ENCODE measurements at places on chromosomes 1 and 21. TPM values are rescaled to one million over a fixed set of nuclear protein-coding genes. Genes with fewer than 3 reads are reported as not detected.

DNA sequence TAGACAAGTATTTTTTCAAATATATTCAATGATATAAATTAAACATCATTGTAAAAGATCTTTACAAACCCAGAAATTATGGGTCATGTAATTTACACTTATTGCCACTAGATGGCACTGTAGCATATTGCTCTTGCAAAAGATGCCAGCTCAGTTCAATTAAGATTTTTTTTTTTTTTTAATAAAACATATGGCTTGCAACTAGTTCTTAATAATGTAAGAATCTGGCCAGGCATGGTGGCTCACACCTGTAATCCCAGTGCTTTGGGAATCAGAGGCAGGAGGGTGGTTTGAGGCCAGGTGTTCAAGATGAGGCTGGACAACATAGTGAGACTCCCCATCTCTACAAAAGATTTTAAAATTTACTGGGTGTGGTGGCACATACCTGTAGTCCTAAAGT is 49.4 kb upstream of the DESI2 start:
- DNase-seq, result no peak

GRCh38 chr1:60924964-60925798 is 157.2 kb upstream of the NFIA start:
- DNase-seq, result peak; percentile 51

- DNase-seq, result no peak
Observed at GRCh38 chr1:222940095-222940494, 125.3 kb downstream of the DISP1 start.

GRCh38 chr1:150406483-150406882 is 42.5 kb downstream of the RPRD2 start:
- DNase-seq, result no peak

- DNase-seq, result no peak
Observed at GRCh38 chr1:98333406-98333805, 328.1 kb upstream of the SNX7 start.

DNA sequence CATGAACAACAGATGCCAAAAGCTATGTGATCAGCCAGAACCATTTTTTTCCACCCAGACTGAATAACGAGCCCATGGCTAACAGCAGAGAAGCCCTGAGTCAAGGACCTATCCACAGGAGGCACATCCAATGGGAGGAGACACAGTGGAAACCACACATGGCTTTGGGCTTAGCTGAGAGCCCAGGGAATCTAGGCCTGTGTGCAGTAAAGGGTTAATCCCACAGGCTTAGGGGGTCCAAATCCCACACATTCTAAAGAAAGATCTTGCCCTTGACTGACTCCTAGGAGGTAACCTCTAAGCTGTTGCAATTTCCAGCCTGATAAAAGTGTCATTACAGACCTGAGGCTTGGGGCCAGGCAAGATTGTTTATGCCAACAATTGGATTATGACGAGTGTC is 194.5 kb downstream of the DSCAM start:
- no peak for DNase-seq

DNA sequence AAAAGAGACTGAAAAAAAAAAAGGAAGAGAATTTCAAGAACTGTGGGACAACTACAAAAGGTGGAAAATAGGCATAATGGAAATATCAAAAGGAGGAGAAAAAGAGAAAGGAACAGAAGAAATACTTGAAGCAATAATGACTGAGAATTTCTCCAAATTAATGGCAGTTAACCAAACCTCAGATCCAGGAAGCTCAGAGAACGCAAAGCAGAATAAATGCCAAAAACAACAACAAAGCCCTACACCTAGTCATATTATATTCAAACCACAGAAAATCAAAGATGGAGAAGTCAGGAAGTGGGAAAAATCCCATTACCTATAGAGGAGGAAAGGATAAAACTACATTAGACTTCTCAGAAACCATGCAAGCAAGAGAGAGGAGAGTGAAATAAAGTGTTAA is 20.7 kb upstream of the AHCYL1 start:
- no peak for DNase-seq

GRCh38 chr21:33028287-33028670 is 2.5 kb downstream of the OLIG2 start:
- DNase-seq, result no peak

DNA sequence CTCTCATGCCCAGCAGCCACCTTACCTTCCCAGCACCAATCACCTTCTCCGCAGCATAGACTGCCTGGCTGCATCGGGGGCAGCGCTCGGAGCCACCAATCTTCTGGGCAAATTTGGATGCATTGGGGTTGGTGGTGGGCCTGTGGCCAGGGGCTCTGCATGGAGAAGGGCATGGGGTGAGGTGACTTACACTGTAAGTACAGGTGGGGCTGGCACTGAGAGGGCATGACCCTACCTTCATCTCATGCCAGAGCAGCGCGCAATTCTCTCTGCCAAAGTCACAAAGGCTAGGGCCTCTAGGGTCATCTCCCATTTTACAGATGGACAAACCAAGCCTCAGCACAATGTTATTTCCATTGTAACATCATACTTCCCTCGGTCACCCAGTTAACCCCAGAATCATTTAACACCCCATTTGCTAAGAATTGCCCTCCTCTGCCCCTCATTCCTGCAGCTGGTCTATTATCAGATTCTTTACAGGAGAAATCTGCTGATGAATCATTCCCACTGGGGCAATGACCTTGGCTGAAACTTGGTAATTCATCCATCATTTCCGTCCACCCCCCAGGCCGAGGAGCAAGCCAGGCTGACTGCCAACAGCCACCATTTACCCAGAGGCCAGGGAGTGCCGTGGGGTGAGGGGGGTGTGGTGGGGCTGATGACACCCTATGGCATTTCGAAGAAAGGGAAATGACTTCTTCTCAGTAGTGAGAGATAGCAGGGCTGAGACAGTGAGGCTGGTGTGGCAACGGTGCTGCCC is 17.9 kb downstream of the CSRP1 start:
- DNase-seq, result peak; percentile 63

DNA sequence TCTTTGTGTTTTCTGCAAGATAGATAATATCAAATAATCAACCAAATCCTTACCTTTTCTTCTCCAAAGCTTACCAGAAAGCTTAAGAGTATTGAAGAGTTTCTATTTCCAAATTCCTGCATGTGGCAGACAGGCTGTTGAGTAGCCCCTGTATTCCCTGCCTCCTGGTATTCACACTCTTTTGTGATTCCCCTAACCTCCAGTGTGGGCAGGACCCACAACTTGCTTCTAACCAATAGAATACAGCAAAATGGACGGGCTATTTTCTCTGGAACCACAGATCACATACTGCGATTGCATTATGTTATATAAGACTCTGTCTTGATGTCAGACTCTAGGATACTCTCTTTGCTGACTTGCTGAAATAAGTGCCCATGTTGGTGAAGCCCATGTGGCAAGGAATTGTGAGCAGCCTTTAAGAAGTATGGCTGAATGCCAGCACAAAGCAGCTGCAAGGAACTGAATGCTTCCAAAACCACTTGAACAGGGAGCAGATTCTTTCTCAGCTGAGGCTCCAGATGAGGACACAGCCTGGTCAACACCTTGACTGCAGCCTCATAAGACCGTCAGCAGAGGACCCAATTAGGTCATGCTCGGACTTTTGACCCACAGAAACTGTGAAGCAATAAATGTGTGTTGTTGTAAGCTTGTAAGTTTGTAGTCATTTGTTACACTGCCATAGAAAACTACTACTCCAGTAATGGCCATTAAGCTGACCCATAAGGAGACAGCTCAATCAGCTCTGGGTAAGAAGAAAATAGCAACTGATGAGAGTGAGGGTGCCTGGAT is 47.9 kb upstream of the PLXNA2 start:
- DNase-seq, result no peak

GRCh38 chr1:245590726-245591125 is 435.9 kb downstream of the KIF26B start:
- DNase-seq, result no peak

GRCh38 chr21:43733060-43733459 is 14.1 kb downstream of the PDXK start:
- DNase-seq, result no peak

The DEDD gene
- 48.7 TPM for total RNA-seq

The SLC30A2 gene
- total RNA-seq, result 0.18 TPM

The C1orf185 gene
- total RNA-seq, result not detected

The CREB3L4 gene
- 14.5 TPM for total RNA-seq

The IKBKE gene
- total RNA-seq, result 31.4 TPM

The ANKRD65 gene
- total RNA-seq, result 1.1 TPM

The PTP4A2 gene
- 165 TPM for total RNA-seq

The CHRM3 gene
- total RNA-seq, result 16.4 TPM

The EDARADD gene
- total RNA-seq, result not detected

The TATDN3 gene
- 22.3 TPM for total RNA-seq

The KLF17 gene
- total RNA-seq, result not detected

The BARHL2 gene
- total RNA-seq, result not detected
